ENCODE measurements at places on chromosomes 16 and 17.

DNA sequence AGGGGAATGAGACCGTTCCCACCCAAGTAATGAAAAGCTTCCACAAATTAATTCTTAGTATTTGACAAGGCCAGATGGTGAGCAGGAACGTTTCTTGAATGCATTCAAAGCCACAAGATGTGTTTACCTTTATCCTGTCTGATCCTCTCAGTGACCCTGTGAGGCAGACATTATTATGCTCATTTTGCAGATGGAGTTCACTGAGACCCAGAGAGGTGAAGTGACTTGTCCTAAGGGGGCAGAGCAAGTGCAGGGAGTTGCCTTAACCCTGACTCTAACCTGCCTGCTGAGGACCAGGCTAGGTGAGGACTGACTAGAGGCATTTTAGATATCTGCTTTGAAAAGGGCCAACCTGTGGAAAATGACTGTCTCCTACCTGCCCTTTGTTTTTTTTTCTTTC lies 156.7 kb downstream of the HAPSTR1 start:
- DNase-seq, result no peak

DNA sequence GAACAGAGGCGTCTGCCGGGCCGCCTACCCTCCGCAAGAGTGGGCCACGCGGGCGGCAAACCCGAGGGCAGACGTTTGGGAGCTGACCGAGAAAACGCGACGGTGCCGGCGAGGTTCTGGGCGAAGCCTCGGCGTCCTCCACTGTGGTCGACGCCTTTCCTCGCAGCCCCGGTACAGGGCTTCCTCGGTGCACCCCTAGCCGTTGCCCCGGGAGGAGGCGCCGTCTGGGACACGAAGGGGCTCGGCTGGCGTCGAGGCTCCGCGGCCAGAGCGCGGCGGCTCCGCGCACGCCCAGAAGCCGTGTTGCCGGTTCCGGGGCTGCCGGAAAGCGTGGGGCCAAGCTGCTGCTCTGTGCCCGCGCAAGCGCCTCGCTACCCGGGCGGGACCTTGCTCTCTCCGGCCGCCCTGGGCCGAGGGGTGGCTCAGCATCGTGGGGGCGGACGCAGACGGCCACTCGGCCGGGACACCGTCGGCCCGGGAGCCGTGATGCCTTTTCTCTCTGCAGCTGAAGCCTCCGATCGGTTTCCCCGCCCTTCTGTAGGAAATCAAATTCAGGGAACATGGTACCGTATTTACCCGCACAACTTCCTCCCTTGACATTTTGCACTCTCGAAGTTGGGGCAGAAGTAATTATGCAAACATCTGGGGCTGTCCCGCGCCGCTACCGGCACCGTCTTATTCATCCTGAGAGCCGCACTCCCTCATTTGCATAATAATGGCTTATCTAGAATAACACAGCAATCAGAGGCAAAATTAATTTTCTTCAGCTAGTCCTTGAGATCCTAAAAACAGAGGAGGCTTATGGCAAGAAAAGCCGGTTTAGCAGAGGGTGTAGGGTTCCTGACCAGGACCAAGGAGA lies 7.3 kb upstream of the CBX8 start:
- DNase-seq, result no peak

- DNase-seq, result no peak
Measured at GRCh38 chr17:17408236-17408794, 68.5 kb upstream of the MED9 start.

- no peak for DNase-seq
Measured at GRCh38 chr17:50863221-50863843, 2.8 kb downstream of the TOB1 start.

- DNase-seq, result no peak
Measured at GRCh38 chr17:75006653-75007052, 5.8 kb upstream of the MRPL58 start.

DNA sequence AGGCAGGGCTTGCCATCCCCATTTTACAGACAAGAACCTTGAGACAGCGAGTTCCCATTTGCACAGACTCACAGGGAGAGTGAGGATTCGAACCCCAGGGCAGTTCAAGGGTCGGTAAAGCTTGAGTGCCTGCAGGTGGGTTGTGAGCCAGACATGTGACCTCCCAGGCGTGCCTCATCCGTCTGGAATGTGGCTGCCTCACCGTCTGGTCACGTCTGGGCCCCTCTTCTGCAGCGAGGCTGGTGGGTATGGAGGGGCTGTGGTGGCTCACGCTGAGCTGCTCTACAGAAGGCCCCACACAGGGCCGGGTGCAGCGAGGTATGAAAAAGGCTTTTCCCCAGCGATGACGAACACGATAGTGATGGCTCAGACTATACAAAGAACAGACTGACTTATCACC lies 35.8 kb upstream of the LHX1 start:
- no peak for DNase-seq

DNA sequence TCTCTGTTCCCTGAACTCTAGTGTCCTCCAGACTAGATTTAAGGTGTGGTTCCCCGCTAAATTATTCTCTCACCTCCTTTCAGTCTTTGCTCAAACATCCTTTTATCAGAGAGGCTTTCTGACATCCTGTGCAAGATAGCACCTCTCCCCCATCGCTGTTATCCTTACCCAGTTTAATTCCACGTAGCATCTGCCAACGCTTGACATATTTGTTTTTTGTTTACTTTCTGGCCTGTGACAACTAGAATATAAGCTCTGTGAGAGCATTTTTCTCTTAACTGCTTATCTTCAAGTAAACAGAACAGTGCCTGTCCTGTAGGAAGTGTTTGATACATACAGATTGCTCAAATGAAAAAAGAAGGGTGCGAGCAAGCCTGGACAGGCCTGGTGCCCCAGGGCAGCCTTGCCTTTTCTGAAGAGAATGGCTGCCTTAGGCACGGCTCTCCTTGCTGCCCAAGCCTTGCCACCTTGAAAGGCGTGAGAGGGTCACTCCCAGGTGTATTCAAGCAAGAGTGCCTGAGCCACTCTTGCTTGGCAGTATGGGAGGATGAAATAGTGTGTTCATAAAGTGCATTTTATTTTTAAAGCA lies 9.7 kb downstream of the DYNLL2 start:
- DNase-seq, result no peak

All from muscle of leg (tissue), 16 donors.